ENCODE measurements at places on chromosomes 6 and 20.
A peak's percentile ranks its signal among the peaks of the same experiment; 100 is the strongest.

DNA sequence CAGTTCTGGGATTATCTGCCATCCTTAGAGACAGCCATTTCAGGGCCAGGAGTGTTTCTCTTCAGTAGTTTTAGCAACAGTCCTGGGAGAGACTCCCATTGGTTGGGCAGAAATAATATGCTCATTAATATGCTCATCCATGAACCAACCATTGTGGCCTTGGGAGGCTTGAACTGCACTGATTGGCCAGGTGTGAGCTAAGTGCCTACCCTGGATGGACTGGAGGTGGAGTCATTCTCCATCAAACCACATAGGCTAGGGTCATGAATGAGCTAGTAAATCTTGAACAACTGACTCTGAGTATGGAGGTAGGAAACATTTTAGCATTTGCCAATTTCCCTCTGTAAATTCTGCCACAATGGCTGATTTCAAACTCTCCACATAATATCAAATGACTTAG is 70.2 kb upstream of the ZFP64 start:
- DNase-seq, result no peak

DNA sequence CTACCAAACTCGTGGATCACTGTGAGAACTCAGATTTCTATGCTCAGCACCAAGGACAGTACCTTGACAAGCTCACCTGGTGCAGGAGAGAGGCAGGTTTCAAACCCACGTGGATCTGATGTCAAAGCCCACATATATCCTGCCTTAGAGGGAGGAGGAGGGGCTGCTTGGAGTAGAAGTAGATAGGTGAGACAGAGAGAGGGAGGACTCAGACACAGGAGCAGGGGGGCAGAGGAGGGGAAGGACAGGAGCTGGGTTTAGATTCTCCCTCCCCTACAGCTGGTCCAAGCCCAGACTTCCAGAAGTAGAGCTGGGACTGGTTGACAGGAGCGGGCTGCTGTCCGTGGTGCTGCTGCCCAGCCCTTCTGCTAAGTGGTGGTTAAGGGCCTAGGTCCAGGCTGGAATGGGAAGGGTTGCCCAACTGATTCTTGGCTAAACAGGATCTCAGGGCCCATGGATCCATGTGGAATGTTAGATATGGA is 77.5 kb downstream of the CDH22 start:
- no peak for DNase-seq

GRCh38 chr6:34672657-34673043 is 23.9 kb downstream of the ILRUN start:
- DNase-seq, result no peak

- DNase-seq, result no peak
These were observed 27.9 kb downstream of the VEGFA start for GRCh38 chr6:43797919-43798318.

GRCh38 chr6:107679457-107679856 is 144.7 kb downstream of the SCML4 start:
- DNase-seq, result no peak

DNA sequence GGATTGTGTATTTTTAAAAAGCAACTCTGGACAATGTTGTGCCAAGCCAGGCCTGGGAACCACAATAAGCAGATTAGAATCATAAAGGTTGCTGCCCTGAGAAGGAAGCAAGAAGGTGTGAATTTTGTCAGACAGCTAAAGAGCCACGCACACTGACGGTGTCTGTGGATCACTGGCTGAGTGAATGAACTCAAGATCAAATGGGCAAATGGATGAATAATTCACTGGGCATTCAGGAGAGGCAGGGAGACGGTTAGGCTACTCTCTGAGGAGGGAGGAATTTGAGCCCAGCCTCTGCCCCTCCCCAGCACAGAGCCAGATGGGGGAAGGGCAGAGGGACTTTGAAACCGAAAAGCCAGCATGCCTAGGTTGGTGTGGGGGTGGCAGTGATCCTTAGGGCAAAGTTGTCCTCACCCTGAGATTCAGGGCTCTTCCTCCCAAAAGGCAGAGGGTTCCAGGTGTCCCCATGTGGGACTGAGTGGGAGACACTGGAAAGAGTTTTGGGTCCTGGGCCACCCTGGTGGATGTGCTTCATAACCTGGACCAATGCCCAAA is 19.5 kb upstream of the SLC22A7 start:
- DNase-seq, result no peak

DNA sequence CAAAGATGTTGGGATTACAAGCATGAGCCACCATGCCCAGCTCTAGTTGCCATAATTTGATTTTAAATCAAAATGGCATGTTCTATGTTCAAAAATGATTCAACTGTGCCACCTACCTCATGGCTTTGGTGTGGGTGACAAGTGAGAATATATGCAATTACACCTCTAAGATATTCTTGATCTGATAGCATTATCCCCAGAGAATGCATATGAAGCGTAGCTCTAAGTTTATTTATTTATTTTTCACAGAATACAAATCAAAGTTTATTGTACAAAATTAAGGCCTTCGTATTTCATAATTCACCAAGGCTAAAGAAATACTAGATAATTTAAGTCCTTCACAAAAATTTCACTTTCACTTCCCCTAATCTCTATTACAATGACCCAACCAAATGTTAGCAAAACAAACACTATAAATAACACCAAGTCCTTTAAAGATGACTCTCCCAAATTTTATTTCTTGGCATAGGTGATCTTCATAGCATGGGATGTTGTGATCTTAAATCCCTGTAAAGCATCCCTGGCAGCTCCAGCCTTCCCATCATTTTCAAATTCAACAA is 205.9 kb upstream of the TAB2 start:
- DNase-seq, result no peak

DNA sequence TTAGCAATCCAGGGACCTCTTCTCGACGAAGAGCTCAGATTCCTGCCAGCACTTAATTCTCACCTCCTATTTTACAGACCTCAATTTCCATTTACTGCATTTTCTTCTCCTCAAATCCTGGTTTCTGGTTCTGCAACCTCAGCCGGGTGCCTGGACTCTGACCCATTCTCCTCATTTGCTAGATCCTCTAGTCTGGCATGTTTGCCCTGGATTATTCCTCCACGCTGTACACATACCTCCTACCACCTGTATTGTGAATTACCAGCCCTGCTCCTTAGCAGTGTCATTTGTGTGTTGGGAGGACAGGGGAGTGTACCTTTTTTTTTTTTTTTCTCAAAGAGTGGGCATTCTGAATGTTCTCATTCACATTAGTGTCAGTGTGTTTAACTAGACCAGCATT is 204.4 kb downstream of the ZMYND8 start:
- DNase-seq, result no peak

GRCh38 chr6:25608558-25609174 is 43.3 kb upstream of the SCGN start:
- no peak for DNase-seq

DNA sequence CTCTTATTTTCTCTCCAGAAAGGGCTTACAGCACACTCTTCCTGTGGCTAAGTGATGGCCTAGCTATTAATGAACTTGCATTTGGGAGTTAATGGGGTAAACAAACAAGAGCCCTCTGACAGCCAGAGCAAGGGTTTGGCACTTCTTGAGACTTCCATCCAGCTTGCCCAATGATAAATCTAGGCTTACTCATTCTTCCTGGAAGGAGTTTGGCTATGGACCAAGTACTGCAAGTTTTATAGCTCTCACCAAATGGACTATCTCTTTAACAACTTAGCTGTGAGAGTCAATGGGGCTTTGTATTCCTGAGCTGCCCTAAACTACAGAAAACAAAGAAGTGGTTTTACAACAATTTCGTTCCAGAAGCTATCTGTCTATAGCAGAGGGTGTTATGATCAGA is 16.7 kb upstream of the PI3 start:
- peak; percentile 67 for DNase-seq

GRCh38 chr6:143896126-143896860 is 32.0 kb downstream of the ZC2HC1B start:
- no peak for DNase-seq

- DNase-seq, result no peak
These were observed 495.4 kb upstream of the MMS22L start for GRCh38 chr6:97778290-97779038.

GRCh38 chr6:159062976-159063375 is 18.2 kb upstream of the TAGAP start:
- DNase-seq, result no peak

DNA sequence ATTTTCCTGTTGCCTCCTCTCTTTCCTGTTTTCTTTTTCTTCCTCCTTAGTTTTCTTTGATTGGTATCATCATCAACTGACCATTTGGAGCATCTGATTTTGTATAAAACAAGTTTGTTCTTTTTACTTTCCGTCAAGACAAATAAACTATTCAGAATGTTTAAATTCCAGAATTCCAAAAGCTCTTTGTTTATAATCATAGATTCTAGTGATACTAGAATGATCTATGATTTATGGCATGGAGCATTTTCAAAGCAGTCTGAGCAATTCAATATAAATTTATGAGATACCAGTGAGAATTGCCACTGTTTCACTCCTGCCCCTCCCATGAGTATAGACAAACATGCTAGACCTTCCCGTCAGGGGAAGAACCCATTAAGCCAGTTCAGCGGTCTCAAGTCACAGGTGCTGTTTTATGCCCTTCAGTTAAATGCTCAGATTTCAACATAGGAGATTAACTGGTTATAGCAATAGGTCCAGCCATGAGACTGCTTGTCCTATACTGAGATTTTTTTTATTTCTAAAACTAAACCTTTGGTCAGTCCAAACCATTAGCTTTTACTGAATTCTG is 60.7 kb downstream of the GRIK2 start:
- DNase-seq, result no peak

- no peak for DNase-seq
These were observed 99.2 kb upstream of the RREB1 start for GRCh38 chr6:7008451-7008988.

GRCh38 chr6:67467341-67467740 is 1167.7 kb upstream of the ADGRB3 start:
- no peak for DNase-seq

DNA sequence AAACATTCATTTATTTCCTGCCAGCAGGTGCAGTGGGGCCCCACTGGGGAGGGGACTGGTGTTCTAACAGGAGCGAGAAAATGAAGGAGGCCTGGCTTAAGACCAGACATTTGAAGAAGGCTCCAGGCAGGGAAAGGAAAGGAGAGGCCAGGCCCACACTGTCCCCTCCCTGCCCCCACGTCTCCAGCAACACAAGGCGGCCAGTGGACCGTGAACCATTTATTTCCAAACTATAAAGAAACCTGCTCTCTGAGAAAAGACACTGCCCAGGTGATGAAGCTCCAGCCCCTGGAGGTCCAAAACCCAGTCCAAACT is 41.4 kb upstream of the CDH22 start:
- DNase-seq, result no peak

- DNase-seq, result no peak
These were observed 5.4 kb downstream of the DLL1 start for GRCh38 chr6:170285482-170285881.

DNA sequence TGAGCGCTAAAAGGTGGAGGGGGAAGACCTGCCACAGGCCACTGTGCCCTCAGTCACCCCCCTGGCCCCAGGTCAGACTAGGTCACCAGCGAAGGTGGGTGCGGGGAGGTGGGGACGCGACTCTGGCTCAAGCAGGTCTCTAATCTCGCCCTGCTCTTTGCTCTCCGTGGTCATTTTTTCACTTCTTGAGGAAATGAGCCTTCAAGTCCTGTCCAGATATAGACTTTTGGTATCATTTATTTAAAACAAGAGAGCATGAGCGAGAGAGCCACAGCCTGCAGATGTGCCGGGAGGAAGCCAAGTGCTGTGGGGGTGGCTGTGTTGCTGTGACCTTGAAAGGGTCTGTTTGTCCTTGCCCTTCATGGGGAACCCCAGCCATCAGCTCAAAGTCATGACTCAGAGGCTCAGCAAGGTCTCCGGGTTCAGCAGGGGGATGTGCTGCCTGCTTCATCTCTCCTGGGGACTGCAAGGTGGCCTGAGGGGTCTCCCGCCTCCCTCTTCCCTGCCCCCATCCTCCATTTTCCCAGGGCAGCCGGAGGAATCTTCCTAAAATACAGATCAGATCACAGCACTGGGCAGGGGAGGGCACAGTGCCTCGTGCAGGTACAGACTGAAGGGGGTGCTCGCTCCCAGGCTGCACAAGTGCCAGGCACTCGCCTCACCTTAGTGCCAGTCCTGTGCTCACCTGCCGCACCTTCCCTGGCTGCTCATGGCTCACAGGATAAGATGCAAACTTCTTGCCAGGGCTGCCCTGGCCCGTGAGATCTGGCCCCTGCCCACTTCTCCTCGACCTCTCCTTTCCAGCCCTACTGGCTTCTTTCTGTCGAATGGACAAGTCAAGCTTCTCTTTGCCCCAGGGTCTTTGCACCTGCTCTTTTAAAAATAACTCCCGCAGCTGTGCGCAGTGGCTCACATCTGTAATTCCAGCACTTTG is 26.5 kb downstream of the SULF2 start:
- no peak for DNase-seq

DNA sequence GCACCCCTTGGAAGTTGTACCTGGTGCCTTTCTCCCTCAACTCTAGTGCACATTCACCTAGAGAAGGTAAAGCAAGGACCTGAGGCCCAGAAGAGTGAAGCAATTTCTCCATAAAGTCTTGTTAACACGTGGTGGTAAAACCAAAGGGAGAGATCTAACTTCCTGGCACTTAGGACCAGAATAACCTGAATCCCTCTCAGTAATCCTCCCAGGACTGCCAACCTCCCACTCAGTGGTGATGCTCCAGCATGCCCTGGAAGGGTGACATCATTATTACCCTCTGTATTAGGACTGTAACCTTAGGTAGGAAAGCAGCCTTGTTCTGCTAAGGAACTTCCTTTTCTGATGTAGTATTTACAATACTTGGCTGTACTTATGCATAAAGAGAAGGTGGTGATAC is 330.6 kb upstream of the MARCKS start:
- DNase-seq, result no peak

DNA sequence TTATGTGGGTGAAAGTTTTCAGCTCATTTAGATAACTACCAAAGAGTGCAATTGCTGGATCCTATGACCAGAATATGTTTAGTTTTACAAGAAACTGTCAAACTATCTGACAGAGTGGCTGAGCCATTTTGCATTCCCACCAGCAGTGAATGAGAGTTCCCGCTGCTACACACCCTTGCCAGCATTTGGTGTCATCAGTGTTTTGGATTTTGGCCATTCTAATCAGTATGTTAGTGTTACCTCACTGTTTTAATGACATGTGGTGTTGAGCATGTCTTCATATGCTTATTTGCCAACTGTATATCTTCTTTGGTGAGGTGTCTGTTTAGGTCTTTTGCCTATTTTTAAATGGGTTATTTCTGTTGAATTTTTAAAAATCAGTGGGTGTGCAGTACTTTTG is 120.9 kb downstream of the CFAP61 start:
- DNase-seq, result no peak

GRCh38 chr6:78132671-78133410 is 480.0 kb downstream of the MEI4 start:
- no peak for DNase-seq

DNA sequence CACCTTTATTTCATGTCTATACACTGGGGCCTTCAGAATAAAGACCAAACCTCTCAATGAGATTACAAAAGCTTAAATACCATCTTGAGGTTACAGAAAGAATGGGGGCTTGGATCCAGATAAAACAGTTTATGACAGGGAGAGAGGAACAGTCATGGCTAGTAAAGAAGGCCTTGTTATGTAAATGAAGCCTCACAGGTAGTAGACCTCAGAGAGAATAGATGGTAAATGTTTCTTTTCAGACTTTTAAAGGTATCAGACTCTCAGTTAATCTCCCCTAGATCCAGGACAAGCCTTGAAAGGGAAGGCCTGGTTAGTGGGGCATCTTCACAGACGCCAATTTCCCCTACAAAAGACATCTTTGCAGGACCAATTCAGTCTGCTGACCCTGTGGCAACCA is 1325.6 kb downstream of the HACE1 start:
- no peak for DNase-seq

Data from GM04504 (cell line).